ENCODE measurements at places on chromosomes 2 and 18.

DNA sequence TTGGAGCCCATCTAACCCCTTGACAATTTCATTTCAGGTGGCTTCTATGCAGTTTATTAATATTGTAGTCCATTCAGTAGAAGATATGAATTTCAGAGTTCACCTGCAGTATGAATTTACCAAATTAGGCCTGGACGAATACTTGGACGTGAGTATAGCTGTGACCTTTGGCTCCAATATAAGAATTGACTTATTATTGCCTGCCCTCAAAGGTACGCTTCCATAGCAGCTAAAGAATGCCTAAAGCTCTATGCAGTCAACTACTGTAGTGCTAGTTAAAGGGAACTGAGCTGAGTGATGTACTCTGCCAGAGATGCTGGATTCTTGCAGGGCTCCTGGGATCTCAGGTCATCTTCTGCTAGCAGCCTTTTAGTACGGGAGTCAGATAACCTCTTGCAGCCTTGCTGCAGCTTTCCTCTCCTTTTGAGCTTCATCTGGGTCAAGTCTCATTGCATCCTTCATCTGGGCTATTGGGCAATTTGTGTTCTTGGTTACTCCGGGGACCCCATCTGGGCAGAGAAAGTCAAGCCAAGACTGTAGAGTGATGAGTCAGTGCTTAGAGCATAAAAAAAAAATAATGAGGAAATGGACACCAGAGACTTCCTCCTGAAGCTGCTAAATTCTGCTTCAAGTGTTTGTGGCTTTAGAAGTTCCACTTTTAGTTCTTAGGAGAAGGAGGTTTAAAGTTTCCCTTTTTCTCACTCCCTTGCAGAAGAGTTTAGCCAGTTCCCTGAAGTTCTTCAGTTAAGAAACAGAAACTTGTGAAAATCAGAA lies 105.6 kb downstream of the PRPF40A start:
- DNase-seq, result peak; percentile 43

- no peak for DNase-seq
Observed at GRCh38 chr2:157059036-157059435, 198.5 kb upstream of the GALNT5 start.

GRCh38 chr2:204021290-204022081 lies 84.9 kb downstream of the ICOS start:
- no peak for DNase-seq

DNA sequence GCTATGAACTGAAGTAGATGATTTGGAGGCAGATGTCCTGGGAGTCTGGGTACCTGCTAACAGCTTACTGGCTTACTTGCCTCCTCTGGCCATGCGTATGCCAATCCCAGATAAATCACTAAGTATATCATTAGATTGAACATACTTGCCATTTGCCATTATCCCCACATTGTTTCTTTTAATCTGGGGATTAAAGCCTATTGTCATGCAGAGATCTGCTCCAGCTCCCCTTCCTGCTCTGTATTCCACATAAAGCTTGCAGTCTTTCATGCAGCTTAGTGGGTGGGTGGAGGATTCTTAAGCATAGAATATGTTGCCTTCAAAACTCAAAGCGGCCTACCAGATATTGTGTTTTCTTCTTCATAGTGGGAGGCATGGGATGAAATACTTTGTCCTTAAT lies 311.8 kb upstream of the MMADHC start:
- no peak for DNase-seq

- no peak for DNase-seq
Observed at GRCh38 chr2:133532919-133533318, 35.3 kb downstream of the NCKAP5 start.

DNA sequence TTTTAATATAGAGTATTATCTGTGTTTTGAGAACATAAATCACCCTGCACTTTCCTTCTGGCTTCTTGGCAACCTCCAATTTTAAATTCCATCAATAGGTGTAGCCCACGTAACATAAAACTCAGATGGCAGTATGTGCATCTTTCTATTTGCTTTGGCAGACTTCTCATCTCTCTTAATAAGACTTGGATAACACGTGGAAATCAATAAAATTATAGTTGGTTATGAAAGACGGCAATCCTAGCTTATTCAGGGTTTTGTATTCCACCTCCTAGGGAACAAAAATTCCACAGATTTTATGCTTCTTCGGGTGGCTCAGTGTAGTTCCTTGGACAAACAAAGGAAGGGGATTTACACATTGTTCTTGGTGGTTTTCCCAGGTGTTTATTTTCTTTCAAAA lies 299.3 kb downstream of the RND3 start:
- DNase-seq, result no peak

- DNase-seq, result no peak
Observed at GRCh38 chr2:182587831-182588230, 128.2 kb upstream of the DNAJC10 start.

DNA sequence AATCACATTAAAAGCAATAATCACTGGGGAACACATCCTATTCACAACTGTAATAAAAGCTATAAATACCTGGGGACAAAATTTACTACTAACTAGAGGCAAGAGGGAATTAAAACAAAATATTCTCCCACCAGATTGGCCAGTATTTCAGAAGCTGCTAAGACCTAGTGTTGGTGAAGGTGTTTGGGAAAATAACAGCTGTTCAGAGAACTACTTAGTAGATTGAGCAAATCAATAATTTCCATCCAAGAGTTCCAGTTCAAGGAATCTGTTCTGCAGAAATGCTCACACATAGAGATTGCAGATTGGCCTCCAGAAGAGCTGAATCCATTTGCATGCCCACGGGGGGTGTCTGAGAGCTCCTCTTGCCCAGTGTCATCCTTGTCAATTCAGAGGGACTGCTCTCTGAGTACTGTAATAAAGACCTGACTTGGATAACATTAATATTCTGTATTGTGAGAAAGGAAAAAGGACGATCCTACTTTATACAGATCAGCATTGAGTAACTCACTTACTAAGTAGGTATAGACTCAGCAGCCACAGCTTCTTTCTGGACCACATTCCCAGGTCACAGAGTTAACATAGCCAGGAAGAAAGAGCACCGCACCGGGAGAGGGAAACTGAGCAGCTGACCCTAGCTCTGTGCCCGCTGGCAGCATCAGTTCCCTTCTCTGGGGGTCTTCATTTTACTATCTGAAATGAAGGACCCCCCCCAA lies 5.6 kb downstream of the TUBB6 start:
- DNase-seq, result no peak

- DNase-seq, result no peak
Observed at GRCh38 chr2:31989946-31990345, 20.9 kb downstream of the MEMO1 start.

GRCh38 chr2:30475542-30475941 lies 28.5 kb downstream of the LCLAT1 start:
- DNase-seq, result no peak

GRCh38 chr2:37798315-37799005 lies 126.6 kb upstream of the RMDN2 start:
- no peak for DNase-seq

DNA sequence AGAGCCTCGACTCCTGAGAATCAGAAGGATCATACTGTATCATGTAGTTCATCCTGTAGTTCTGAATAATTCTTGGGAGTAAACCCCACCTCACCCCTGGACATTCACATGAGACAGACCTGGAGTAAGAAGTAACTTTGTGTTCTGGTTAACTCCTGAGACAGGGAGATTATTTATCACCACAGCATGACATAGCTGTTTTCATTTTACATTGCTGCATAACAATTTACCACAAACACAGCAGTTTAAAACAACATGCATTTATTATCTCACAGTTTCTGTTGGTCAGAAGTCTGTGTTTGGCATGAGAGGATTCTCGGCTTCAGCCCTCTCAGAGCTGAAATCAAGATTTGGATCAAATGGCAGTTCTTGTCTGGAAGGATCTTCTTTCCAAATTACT lies 855.8 kb upstream of the FANCL start:
- no peak for DNase-seq

DNA sequence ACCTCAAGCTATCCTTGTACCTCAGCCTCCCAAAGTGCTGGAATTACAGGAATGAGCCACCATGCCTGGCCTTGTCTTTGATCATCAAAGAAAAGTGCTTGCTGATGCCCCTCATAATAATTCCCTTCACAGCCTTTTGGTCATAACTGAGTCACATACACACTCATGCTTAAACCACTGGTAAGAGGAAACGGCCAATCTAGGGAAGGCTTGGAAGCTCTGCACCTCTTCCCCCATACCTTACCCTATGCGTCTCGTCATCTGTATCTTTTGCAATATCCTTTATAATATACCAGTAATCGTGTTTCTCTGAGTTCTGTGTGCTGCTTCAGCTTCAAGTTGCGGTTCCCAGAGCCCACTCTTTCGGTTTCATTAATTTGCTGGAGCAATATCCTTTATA lies 4.8 kb upstream of the RNF138 start:
- peak; percentile 15 for DNase-seq

GRCh38 chr2:121197369-121198091 lies 87.5 kb downstream of the TFCP2L1 start:
- DNase-seq, result peak; percentile 61

DNA sequence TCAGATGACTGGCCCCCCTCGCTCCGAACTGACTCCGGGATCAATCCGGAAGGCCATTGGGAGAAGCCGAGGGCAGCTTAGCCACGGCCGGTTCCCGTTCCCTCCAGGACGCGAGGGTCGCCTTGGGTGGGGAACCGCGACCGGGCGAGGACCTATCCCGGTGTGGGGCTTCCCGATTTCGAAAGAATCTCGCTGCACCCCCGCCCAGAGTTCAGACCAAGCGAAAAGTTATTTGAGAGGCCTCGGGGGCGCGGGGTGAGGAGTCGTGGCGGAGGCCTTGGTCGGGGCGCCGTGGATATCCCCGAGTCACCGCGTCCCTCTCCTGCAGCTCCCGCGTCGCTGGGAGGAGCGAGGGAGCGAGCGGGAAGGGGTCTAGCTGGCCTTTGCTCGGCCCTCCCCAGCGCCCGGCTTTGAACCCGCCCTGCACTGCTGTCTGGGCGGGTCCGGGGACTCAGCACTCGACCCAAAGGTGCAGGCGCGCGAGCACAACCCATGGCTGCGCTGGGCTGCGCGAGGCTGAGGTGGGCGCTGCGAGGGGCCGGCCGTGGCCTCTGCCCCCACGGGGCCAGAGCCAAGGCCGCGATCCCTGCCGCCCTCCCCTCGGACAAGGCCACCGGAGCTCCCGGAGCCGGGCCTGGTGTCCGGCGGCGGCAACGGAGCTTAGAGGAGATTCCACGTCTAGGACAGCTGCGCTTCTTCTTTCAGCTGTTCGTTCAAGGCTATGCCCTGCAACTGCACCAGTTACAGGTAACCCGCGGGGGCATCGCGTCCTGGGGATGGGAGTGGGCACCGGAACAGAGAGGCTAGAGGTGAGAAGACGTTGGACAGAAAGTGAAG lies at the start of gene CYP27A1:
CYP27A1 (plus strand) TSS at position 457 of the 837 bp plus-strand sequence; CDS start at position 493, 36 bp downstream.
- DNase-seq, result no peak

- no peak for DNase-seq
Observed at GRCh38 chr2:69601179-69601612, 42.3 kb downstream of the AAK1 start.

- no peak for DNase-seq
Observed at GRCh38 chr18:9435041-9435440, 40.3 kb upstream of the RALBP1 start.

DNA sequence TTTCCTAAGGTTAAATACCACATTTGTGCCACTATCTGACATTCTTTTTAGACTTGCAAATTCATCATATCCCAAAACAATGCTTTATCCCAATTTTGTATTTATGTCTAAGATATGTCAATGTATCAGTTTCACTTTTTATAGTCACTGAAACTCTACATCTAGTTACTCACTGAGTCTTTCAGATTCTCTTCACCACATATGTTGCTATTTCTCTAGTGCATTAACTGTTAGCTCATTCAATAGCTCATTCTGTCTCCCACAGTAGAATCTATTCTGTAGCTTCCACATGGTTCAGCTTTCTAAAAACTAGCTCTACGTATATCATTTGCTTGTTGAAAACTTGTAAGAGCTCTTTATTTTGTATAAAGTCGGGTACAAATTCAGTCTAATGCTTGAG lies 1420.6 kb upstream of the NXPH2 start:
- DNase-seq, result no peak

GRCh38 chr2:149781263-149781808 lies 193.8 kb upstream of the MMADHC start:
- no peak for DNase-seq

- DNase-seq, result no peak
Observed at GRCh38 chr18:36460324-36460850, 162.9 kb downstream of the FHOD3 start.

GRCh38 chr2:165499131-165499530 lies 29.6 kb downstream of the CSRNP3 start:
- DNase-seq, result no peak

- DNase-seq, result no peak
Observed at GRCh38 chr2:64328756-64329155, 125.2 kb upstream of the LGALSL start.

- DNase-seq, result no peak
Observed at GRCh38 chr2:212015588-212015987, 523.0 kb downstream of the ERBB4 start.

DNA sequence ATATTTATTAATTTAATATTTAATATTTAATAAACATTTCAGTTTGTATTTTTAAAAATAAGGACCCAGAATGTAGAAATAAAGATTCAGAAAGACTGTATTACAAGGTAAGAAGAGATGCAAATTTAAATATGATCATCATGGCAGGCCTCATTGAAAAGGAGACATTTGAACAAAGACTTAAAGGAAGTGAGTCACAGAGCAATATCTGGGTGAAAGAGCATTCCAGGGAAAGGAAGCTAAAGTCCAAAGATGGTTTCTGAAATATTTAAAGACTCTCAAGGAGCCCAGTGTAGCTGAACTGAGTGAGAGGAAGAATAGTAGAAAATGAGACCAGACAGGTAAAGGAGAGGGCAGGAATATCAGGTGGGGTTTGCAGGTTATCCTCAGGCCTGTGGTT lies 5.9 kb downstream of the SCYGR4 start:
- DNase-seq, result no peak

DNA sequence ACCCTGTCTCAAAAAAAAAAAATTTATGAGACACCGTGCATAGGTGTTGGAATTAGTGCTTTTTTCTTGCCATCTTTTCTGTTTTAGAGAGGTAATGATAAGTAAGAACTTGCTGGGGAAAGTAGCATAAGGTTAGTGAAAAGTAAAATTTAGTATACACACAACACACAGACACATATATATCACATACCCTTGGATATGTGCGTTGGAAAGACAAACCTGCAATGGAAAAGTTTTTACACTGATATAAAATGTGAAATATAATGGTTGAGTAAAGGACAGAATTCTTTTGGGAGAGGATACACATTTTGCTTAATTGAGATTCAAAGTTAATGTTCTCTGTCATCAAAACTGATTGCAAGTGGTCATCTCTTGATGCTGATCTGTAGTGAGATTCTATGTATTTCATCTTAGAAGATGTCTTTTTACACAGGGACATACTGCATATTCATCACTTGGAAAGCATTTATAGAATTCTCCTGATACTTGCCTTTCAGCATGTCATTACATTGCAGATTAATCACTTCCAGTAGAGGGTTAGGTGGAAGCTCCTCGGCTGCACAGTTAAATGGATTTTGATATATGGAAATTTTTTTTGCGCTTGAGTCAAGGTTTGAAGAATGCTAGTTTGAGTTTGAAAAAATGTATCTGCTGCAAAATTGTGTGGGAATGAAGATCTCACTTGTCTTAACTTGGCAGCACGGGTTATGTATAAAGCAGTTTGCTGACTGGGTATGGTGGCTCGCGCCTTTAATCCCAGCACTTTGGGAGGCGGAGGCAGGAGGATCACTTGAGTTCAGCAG lies 13.5 kb downstream of the PPP1CB start:
- DNase-seq, result no peak
